ENCODE measurements at places on chromosomes 3 and 15. TPM values are rescaled to one million over a fixed set of nuclear protein-coding genes. Genes with fewer than 3 reads are reported as not detected.

The KBTBD12 gene
- not detected for total RNA-seq

The CD96 gene
- total RNA-seq: 203 TPM

The C15orf62 gene
- 2.8 TPM for total RNA-seq

The ZNF619 gene
- total RNA-seq: 11.4 TPM

The NSUN3 gene
- 16.9 TPM for total RNA-seq

The NOP10 gene
- total RNA-seq: 74.8 TPM

The XYLB gene
- 0.59 TPM for total RNA-seq

The ZNF80 gene
- 1.1 TPM for total RNA-seq

The RTP3 gene
- not detected for total RNA-seq

The THSD4 gene
- total RNA-seq: not detected

The ICE2 gene
- 52.4 TPM for total RNA-seq

The ADGRG7 gene
- total RNA-seq: not detected

The RPUSD2 gene
- 18.2 TPM for total RNA-seq

The PRKCD gene
- total RNA-seq: 16.5 TPM

The NR1I2 gene
- total RNA-seq: 0.21 TPM

The CD200R1 gene
- total RNA-seq: 11.9 TPM

The ALCAM gene
- total RNA-seq: 3.4 TPM

The ZPLD1 gene
- total RNA-seq: not detected

The ADAMTS7 gene
- not detected for total RNA-seq

The TMOD2 gene
- 17.2 TPM for total RNA-seq

Measured in T-cell (primary cell).